ENCODE measurements at places on chromosomes 4 and X.

GRCh38 chr4:143701365-143701764, 890 bp upstream of the FREM3 start:
- DNase-seq = peak; percentile 5

- DNase-seq = no peak
These were observed 132.1 kb downstream of the SPRY1 start for GRCh38 chr4:123528501-123529277.

DNA sequence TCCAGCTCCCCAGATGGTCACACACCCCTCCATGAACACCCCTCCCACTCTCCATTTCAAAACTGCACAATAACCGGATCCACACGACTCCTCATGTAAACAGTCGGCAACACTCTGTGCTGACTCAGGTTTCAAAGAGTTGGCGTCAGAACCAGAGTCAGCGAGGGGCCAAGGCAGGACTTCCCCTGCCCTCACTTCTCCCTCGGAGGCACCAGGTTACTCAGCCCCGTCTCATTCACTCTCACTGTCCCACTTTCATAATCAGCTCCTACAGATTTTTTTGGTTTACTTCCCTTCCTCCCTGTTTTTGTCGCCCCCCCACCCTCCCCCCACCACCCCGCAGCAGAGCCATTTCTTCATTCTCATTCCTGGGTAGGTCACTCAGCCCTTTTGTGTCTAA, 2.7 kb upstream of the TIMP1 start:
- DNase-seq = peak; percentile 72

DNA sequence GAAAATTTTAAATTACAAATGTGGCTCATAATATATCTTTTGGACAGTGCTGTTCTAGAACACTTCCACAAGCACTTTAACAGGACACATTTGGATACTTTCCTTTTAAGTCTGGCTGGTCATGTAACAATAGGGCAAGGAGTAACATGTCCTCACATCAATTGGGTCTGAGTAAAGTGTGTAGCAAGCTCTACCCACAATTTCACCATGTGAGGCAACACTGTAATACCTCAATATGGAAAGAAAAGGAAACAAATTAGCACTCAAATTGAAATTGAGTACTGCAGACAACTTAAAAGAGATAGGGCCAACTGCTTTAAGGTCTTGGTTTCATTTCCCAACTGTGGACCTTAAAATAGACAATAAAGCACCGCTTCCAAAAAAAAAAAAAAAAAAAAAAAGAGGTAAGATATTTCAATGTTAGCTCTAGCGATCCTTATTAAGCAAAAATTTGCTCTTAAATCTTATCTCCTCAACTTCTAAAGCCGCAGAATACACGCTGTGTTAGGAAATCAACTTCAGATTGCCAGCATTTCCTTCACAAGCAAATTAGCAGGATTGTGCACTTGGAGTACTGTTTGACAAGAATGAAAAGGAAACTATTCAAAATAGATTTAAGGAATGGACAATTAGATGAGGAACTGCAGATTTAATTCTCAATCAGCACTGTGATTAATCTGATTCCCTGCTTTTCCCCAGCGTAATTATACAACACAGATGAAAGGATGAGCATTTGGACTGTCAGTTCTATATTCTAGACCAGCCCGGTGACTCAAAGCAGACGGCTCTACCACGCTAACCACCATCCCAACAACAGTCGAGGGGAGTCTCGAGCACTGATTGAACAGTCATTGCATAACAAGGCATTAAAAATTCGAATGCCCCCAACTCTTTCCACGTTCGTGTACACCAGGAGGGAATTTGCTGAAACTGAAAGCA, 1.6 kb downstream of the CASK start:
- peak; percentile 67 for DNase-seq

GRCh38 chr4:67884701-67885100, 899 bp upstream of the TMPRSS11D start:
- no peak for DNase-seq

DNA sequence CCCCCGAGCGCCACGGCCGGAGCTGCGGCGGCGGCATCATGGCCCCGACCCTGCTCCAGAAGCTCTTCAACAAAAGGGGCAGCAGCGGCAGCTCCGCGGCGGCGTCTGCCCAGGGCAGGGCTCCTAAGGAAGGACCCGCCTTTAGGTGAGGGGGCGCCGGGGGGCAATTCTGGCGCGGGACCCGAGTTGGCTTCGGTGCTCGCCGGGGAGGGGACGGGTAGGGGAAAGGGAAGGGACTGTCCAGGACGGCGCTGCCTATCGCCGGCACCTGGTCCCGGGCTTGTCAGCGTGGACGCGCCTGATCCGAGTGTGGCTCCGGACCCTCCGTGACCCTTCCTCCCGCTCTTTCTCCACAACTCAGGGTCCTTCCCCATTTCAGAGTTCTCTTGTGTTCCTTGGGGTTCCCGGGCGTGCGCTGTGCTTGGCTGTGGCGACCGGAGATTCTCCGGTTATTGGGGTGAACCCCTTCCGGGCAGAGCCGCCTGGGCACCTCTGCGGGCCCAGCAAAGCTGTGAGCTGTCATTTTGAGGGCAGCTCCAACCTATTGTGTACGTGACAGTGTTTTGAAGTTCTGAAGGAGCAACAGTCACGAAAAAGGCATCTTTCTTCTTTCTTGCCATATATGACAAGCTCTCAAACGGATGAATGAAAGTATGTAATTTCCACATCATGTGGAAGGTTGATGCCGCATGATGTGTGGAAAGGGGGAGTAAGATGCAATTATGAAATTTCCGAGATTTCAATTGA, 522 bp downstream of the FNIP2 start:
- DNase-seq = peak; percentile 47

- DNase-seq = no peak
These were observed 53.3 kb downstream of the WFS1 start for GRCh38 chr4:6322761-6323566.

GRCh38 chr4:91058345-91058744, 931.2 kb downstream of the CCSER1 start:
- no peak for DNase-seq

- no peak for DNase-seq
These were observed 15.1 kb downstream of the TRAPPC2 start for GRCh38 chrX:13719192-13719856.

- DNase-seq = no peak
These were observed 23.3 kb upstream of the CHRNA9 start for GRCh38 chr4:40311811-40312346.

DNA sequence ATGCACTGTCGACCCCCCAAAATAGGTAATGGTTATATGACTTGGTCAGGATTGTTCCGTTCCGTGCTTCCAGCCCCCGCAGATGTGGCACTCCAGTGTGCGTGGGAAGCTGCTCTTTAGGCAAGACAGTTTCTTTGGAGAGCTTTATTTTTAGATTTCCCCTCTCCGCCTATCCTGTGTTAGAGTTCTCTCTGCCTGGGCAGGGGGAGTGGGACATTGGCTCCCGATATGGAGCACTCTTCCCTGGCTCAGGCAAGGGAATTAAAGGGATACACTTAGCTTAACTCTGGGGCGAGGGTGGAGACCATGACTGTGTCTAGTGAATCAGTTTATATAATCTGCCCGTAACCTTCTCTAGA, 36.0 kb downstream of the DLG3 start:
- no peak for DNase-seq

DNA sequence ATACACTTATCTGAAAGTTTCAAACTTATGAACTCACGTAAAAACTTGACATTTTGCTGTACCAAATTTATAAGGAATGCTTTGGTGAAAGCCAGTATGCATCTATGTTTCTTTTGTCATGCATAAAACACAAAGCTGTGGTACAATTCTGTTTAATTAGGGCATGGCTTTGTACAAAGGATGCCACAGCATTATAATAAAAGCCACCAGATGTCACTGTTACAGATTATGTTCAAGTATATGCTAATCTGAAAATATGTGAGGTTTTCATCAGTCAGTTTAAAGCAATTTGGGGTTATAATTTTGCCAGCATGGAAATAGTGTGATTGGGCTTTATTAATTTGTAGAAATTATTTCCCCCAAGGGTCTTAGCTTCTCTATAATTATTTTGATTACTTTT, 69.0 kb downstream of the ATOH1 start:
- no peak for DNase-seq

- no peak for DNase-seq
These were observed 575.3 kb downstream of the TRIML1 start for GRCh38 chr4:188714501-188714900.

GRCh38 chr4:8639021-8639420, 46.5 kb downstream of the CPZ start:
- DNase-seq = no peak

- no peak for DNase-seq
These were observed 30.1 kb downstream of the ADGRA3 start for GRCh38 chr4:22485737-22486136.

DNA sequence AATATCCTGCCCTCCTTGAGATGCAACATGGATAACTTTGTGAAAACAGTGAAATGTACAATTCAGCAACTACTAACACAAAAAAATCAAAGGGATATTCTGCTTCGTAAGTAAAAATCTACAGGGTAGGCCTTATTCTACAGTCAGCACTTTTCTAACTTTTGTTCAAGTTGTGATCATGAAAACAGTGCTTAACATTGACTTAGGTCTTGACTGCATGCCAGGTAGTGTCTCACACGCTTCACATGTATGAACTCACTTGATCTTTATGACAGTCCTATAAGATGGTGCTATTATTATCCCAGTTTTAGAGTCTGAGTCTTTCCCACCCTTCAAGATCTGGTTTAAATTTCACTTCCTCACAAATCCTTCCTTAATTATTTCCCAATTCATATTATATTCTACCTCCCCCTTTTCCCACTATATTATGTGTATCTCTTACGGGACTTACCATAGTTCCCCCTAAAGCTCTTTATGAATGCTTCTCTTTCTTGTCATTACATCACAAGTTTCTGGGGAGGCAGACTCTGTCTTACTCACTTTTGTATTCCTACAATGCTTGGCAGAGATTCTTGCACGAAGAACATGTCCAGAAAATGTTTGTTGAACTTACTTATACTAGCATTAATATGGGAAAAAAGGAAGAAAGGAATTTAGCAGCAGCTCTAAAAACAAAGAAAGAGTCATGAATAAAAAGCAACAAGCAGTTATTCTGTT, 179.8 kb downstream of the SCFD2 start:
- DNase-seq = no peak

DNA sequence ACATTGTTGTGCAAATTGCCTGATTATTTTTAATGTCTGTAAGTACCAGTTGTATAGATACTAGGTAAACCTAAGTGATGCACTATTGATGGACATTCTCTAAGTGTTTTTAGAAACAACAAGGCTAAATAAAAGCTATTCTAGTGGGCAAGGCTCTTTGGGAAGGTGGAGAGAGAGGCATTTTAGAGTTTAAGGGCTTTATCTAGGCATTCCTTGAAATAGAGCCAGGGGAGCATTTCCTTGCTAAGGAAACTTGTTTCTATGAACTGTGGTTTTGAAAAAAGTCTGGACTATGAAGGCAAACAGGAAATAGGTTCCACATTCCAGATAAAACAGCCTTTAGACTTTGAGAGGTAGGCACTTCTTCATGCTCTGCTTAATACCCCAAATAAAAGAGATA, 23.8 kb downstream of the BMX start:
- DNase-seq = no peak

GRCh38 chr4:52079659-52080058, 28.6 kb downstream of the SPATA18 start:
- DNase-seq = no peak

GRCh38 chr4:145602129-145602760, 16.9 kb upstream of the MMAA start:
- DNase-seq = no peak

GRCh38 chr4:11421116-11421515, 7.6 kb downstream of the HS3ST1 start:
- no peak for DNase-seq

GRCh38 chr4:177596991-177597390, 154.8 kb upstream of the AGA start:
- DNase-seq = no peak

- DNase-seq = no peak
These were observed 193.2 kb downstream of the PTTG2 start for GRCh38 chr4:38153387-38153760.

DNA sequence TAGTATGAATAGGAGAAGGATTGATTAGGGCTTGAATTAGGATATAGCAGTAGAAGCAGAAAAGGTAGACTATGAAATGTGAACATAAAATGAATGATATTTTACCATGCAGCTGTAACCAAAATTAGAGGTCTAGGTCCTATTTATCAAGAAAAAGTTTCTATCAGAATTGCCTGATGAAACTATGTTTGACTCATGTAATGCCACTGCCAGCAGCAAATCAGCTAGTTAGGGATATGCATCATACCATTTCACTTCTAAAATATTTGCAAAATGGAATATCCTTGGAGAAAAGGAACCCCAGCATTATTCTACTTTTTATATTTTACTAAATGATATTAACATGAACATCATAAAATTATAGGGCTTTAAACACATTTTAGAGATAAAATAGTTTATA, 188.4 kb downstream of the WDFY3 start:
- DNase-seq = no peak

DNA sequence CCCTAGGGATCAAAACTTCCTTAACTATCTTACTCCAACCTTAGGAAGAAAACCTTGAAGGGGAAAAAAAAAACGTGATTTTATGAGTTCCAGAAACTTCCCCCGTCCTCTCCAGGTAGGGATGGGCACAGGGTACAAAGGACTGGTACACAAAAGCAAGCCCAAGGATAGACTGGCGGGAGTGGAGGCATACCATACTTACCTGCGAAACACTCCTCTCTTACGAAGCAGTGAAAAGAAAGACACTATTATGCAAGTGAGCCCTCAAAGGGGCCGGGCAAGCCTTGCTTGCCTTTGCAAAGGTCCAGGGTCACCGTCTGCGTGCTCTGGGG, 651 bp downstream of the TSPAN6 start:
- DNase-seq = no peak

- DNase-seq = no peak
These were observed 1020.0 kb downstream of the DMD start for GRCh38 chrX:32191316-32191715.

- DNase-seq = peak; percentile 6
These were observed 102.9 kb upstream of the PAQR3 start for GRCh38 chr4:79042079-79042674.

DNA sequence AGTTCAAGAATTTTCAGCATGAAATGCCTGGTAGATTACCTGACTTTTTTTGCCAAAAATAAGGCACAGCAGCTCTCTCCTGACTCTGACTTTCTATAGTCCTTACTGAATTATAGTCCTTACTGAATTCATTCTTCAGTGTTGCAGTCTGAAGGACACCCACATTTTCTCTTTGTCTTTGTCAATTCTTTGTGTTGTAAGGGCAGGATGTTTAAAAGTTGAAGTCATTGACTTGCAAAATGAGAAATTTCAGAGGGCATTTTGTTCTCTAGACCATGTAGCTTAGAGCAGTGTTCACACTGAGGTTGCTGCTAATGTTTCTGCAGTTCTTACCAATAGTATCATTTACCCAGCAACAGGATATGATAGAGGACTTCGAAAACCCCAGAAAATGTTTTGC, 168.0 kb downstream of the SOWAHB start:
- DNase-seq = no peak

DNA sequence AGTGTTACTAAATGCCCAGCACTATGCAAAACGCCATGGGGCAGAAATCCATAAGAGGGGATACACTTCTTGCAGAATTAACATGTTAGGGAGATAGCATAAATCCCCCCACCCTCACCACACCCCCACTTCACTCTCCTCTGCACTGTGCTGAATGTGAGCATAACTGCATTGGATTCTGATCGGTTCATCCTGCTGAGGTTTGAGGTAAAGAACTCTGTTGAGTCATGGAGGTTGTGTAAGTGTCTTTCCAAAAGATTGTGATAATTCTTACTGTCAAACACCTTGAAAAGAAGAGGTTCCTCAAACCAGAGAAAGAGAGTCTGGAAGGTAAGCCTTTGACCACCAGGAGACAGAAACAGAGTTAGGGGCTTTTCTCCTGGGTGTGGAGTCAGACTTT, 43.6 kb downstream of the RBM47 start:
- DNase-seq = no peak

GRCh38 chr4:132445386-132445785, 703.7 kb upstream of the PCDH10 start:
- DNase-seq = no peak
